Immature natural killer cell (primary cell): ENCODE measurements at places on chromosomes 13 and 19. TPM values are rescaled to one million over a fixed set of nuclear protein-coding genes. Genes with fewer than 3 reads are reported as not detected.

GRCh38 chr19:57269515-57270250 is 10.6 kb upstream of the ZNF460 start:
- no peak for DNase-seq

GRCh38 chr13:98584668-98585397 is 7.9 kb upstream of the STK24 start:
- no peak for DNase-seq

- no peak for DNase-seq
These were observed 16.1 kb upstream of the IRGC start for GRCh38 chr19:43699506-43700394.

GRCh38 chr19:49635530-49636232 is 4.3 kb downstream of the RRAS start:
- no peak for DNase-seq

- no peak for DNase-seq
These were observed 106.1 kb downstream of the RGCC start for GRCh38 chr13:41563341-41563983.

MTIF3 gene
- polyA plus RNA-seq: 67.1 TPM

LRRC63 gene
- 1.1 TPM for polyA plus RNA-seq

- no peak for DNase-seq
These were observed 1.2 kb upstream of the GPX4 start for GRCh38 chr19:1102407-1103131.

DNA sequence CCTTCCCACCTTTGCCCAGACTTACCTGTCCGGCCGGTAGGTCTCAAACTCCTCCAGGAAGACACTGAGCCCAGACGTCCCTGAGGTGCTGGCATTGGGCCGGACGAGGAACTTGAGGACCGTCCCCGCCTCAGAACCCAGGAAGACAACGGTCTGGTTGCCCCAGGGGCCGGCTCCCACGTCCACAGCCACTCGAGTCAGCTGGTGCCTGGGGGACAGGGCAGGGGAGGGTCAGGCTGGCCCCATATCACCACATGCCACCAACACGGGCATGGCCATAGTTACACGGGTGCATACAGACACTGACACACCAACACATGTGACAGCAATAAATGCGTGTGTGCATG is 8.4 kb upstream of the LRG1 start:
- no peak for DNase-seq

ATP4A gene
- polyA plus RNA-seq: not detected

S1PR5 gene
- polyA plus RNA-seq: 399 TPM

DNA sequence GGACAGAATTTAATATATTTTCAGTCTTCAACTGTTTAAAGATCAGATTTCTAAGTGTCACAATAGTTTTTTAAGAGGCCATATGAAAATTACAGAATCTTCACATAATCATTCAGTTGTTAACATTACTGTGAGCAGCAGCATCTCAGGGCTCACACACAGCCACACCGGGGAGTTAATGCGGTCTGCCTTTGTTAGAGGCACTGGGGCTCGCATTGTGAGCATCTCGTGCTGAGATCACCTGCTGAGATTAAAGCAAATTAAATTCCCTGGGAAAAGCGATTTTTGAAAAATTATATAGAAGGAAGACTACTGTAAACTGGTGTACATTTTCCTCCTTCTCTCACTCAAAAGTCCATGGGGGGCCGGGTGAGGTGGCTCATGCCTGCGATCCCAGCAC is 16.6 kb downstream of the GPR12 start:
- no peak for DNase-seq

- no peak for DNase-seq
These were observed 1.7 kb downstream of the UBXN6 start for GRCh38 chr19:4455719-4456475.

PDX1 gene
- polyA plus RNA-seq: not detected
